Stimulated activated CD4-positive, alpha-beta T cell treated with anti-CD3 and anti-CD28 coated beads, Interleukin-4, amount 100 ng/mL, for 24 hours (primary cell): ENCODE measurements at places on chromosomes 2 and 18.

- no peak for DNase-seq
Observed at GRCh38 chr2:129233751-129234406, 745.6 kb upstream of the RAB6C start.

DNA sequence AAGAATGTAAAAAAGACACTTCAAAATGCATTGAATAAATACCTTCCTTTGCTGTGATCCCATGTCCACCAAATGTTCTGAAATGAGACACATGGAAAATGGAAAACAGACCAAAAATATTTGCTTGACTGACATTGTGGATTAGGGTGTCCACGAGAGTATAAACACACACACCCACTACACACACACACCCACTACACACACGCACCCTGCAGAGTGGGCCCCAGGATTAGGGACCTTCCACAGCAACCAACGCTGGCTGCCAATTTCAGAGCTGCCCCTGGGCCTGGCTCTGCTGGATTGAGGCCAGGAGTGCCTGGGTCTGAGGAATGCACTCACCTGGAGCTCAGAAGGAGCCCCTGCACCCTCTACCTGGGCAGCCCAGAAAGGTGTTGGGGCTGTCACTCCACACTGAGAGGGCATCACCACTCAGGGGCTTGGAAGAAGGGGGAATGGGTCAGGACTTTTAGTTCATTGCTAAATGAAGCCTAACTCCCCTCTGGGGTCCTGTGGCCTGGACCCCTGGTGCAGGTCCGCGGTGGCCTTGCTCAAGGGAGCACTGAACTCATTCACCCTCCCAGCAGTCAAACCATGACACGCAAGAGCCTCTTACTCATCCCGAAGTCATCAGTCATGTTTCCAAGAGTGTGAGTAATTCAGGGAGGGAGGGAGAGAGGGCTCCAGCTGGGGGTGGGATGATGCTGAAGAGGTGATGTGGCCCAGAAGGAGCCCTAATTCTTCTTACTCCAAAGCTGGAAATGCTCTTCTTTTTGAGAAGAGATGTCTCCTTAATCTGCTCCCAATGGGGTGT, 50.2 kb upstream of the PLB1 start:
- peak; percentile 76 for DNase-seq

- no peak for DNase-seq
Observed at GRCh38 chr2:103789381-103790095, 1027.7 kb downstream of the TMEM182 start.

DNA sequence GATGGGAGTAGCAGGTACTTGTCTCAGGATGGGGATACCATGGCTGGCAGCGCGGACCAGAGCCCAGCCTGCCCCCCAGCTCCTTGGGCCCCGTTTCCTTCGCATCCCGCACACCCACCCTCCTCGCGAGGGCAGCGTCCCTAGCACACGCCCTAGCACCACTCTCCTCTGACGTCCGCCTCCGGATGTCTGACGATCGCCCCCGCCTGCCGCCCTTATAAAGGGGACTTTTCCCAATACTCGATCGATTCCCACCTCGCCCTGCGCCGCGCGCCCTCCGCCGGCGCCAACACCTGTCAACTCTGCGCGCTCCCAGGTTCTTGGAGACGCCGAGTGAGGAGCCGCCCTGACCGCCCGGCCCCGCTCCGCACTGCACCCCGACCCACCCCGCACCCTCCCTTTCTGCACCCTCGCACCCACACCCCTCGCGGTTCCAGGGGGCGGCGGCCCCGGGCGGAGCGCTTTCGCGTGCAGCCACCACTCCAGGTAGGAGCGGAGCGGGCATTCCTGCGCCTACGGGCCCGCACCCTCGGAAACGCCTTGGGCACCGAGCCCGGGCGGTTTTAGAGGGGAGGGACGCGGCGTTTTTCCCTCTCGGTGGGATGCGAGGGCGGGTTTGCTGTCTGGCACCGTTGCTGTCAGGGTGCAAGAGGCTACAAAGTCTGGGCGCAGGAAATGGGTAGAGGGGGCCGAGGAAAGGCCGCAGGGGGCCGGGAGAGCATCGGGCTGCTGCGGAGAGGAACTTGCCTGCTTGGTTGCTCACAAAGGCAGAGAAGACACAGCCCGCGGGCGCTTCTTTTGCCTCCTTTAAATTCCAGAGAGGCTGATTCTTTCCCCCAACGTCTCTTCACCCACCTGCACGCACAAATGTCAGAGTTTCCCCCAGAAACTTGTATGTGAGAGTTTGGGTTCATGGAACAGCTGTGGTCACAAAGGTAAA, at the start of gene SLC5A7:
SLC5A7 (plus strand) TSS at position 247 of the 940 bp plus-strand sequence. CDS start 1,632 bp downstream, outside the sequence.
- no peak for DNase-seq

DNA sequence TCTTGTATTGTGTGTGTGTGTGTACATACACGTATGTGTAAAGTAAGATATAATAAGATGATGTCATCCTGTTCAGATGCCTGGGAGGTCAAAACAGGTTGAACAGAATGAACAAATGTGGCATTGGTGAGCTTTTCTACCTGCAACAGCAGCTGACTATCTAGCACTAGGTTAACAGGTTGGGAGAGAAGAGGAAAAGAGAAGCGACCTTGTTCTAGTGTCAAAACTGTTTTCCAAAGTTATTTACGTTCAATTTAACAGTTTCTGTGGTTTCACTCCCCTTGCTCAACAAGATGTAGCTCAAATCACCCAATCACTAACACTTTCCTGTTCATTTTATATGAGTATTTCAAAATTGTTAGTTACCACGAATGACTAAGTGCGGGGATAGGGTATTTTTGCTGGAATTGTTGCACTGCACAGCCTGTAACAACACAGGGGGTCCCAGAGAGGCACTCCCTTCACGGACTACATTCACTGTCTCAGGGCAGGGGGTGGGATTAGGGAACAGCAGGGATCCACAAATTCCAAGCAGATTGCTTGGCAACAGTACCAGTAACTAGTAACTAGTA, 67.5 kb upstream of the DTNB start:
- DNase-seq: no peak

GRCh38 chr2:8677646-8678592, 3.9 kb upstream of the ID2 start:
- DNase-seq: peak; percentile 28

DNA sequence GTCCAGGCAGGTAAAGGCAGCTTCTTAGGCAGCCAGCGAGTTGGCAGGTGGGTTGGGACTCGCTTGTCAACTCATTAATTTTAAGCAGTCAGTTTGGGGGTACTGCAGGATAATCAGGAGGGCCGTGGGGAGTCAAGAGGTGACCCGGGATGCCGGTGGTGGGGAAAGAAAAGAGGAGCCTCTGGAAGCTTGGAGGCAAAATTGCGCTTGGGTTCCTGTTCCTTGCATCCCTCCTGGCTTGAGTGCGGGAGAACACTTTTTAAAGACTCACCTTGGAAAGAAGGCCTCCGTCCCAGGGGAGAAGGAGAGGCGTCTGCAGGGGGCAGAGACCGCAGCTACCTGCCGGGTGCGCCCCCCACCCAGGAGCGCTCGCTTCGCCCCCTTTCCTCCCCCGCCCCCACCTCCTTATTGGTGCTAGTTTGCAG, at the start of gene KCNJ3:
KCNJ3 (plus strand) TSS at position 400 of the 425 bp plus-strand sequence. CDS start 81 bp downstream, outside the sequence.
- DNase-seq: no peak
